Fibroblast of lung (primary cell): ENCODE measurements at places on chromosomes 1 and 21. TPM values are rescaled to one million over a fixed set of nuclear protein-coding genes. Genes with fewer than 3 reads are reported as not detected.
A peak's percentile ranks its signal among the peaks of the same experiment; 100 is the strongest.

The GPA33 gene
- not detected in 2 replicates for polyA plus RNA-seq

The TMEM125 gene
- 0.03 TPM in 1 of 2 replicates, not detected in the other for polyA plus RNA-seq

The AMY1A gene
- not detected in 2 replicates for polyA plus RNA-seq

The OPRD1 gene
- 0.01 TPM in 1 of 2 replicates, not detected in the other for polyA plus RNA-seq

The ATP8B2 gene
- 96.7 and 101 TPM in 2 replicates for polyA plus RNA-seq

The TRPM2 gene
- polyA plus RNA-seq = not detected in 2 replicates

DNA sequence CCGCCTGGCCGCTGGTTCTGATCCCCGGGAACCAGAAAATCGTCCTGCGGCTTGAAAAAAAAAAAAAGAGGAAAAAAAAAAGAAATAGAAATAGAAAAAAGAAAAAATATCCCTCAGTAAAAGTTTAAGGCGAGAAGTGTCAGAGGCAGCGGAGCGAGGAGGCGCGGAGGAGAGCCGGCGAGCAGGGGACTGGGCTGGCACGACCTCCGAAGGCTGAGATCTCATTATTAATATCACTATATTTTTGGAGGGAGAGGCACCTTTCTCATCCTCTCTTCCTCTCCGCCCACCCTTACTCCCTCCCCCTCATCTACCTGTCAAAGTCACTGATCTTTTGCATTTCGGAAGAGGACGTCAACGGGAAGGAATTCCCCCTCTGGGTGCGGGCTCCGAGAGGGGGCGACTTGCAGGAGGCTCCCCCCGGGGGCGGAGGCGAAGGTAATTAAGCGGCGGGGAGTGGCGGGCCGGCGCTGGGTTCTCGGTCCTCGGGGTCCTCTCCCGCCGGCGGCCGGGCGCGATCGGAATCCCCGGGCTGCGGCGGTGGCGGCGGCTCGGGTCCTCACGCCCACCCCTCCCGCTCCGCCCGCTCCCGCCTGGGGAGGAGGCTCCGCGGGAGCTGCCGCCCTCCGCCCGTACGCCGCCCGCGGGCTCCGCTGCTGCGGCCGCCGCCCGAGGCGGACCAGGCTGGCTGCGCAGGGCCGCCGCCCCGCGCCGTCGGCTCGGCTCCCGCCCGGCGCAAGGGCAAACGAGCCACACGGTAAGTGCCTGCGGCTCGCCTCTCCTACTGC is at the start of gene NTNG1:
NTNG1 (plus strand) TSS at position 337 of the 788 bp plus-strand sequence.
- DNase-seq = no peak

DNA sequence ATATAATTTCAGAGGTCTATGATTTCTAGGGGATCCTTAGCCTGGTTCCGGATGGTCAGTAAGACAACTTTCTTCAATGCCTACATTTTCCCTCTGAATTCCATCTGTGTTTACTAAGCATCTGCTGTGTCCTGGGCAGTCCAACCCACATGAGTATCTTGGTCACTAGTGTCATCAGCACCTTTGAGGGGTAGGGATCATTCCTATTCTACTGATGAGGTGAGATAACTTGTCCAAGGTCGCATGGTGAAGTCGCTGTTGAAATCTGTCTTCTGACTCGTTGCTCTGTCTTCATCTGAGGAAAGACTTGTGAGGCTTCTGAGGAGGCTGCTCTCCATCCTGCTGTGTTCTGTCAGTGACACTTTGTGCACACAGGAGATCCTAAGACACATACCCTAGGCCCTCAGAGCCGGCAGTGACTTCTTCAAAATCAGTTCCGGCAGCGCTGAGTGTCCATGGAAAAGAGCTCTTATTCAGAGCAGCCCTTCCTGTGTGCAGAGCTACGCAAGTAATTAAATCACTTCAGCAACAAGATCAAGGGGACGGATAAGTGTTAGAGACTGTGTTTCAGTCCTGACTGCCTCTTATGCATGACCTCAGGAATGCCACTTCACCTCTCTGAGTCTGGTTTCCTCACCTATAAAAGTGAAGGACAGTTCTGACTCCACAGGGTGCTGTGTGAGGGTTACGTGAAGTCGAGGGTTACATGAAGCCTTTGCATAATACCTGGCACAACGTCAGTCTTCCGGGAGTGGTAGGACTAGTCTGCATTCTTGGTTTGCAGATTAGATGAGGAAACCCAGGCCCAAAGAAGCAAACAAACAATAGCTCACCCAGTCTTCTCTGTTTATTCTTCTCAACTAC is 28.4 kb downstream of the AK2 start:
- no peak for DNase-seq

DNA sequence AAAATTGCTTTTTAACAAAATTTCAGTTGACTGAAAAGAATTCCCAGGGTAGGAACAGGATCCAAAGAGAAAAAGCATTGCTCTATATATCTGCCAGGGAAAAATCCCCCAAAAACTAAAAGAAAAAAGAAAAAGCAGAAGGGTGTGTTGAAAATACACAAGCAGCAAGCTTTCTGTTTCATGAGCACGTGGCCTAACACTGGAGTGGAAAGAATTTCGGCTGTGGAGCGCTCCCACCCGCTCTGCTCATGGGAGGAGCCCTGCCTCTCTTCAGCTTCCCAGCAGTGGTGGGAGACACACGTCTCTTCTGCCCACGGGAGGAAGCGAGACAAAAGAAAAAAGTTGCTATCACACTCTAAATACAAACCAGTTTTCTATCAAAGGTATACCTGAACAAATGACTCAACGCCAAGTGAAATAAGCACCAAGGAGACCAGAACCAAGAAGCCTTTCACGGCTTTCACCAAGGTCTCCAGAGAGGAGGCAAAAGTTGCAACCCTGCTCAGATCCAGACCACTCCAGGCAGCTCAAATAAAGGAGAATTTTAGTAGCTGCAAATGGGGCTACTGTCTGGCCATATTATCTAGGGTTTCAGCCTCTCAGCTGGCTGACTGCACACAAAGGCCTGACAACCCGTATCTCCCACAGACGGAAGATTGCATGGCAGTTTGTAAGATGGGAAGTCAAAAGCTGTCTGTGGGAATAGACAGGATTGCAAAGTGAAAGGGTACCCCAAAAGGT is 29.5 kb upstream of the ZNF496 start:
- peak; percentile 27 for DNase-seq

- no peak for DNase-seq
Observed at GRCh38 chr1:215842905-215843304, 275.8 kb downstream of the KCTD3 start.

DNA sequence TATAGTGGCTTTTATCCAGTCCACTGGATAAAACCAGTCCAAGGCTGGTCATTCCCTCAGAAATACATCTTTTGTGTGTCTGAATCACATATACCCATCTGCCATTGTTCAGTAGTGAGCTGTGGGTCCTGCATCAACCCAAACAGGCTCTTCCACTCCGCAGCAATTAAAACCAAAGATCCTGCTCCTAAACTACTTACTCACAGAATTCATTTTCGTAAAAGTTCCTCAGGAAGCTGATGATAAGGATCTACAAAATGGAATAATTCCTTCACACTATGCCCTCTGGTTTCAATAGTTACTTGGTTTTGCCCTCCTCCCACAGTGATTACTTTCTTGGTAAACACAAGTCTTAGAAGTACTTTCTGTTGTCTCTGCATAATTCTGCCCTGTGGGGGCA is 5.1 kb upstream of the MFSD2A start:
- DNase-seq = no peak

- no peak for DNase-seq
Observed at GRCh38 chr1:21913763-21914162, 23.3 kb downstream of the HSPG2 start.
